ENCODE measurements at places on chromosomes 6 and 20.

GRCh38 chr20:53099856-53100255 lies 127.7 kb downstream of the TSHZ2 start:
- H3K27ac ChIP-seq: no peak overlapping the region
- H3K4me3 ChIP-seq: no peak overlapping the region
- DNase-seq: no peak
- no peaks in the 10 kb centered on the region for H3K36me3 ChIP-seq
- H3K4me1 ChIP-seq: no peaks in the 10 kb centered on the region

DNA sequence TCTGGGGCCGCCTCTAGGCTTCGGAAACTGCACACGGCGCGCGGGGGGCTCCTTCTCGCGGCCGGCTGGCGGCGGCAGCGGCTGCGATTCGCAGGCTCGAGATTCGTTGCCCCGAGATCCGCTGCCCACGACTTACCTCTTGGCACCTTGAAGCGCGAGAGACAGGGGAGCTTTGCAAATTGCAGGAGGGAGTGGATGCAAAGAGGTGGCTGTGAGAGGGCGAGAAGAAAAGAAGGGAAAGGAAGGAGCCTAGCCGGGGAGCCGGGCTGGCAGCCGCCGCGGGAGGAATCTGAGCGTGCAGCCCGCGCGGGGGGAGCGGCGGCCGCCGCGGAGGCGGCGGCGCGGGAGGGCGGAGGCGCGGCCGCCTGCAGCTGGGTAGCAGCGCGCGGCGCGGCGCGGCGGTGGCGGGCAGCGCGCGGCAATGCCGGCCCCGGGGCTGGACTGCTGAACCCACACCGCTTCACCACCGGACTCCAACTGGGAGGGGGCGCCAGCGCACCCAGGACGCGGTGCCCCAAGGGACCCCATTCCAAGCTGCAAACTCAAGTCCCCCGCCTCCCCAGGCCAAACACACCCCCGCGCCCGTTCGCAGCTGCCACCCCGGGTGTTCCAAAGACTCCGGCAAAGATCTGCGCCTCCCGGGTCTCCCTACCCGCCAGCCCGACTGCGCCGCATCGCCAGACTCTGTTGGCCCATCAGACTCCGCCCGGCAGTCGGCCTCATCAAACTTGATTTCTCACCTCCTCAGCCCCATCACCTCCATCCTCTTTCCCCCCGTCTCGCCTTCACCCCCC lies 44.2 kb upstream of the SUPT3H start:
- peak overlapping the region; percentile 50 for H3K4me3 ChIP-seq
- DNase-seq: peak; percentile 55
- peak overlapping the region; percentile 11 for H3K27ac ChIP-seq
- peaks cover 20% of the 10 kb centered on the region for H3K27me3 ChIP-seq
- no peaks in the 10 kb centered on the region for H3K36me3 ChIP-seq

DNA sequence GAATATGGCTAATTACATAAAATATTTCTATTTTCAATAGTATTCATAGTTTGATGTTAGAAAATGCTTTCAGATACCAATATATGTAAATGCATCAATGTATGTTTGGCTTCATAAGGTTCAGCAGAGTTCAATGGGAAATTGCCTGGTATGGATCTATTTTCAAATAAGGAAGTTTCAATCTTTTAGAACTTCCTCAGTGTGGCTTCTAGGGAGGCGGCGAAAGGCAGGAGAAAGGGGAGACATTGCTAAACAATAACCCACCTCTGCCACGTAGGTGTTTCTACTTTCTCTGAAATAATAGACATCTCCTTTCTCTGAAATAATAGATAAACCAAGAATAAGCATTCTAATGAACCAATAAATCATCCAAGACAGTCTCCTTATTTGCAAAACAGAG lies 237.7 kb upstream of the RAB32 start:
- H3K27ac ChIP-seq: no peak overlapping the region
- no peaks in the 10 kb centered on the region for H3K4me1 ChIP-seq
- no peaks in the 10 kb centered on the region for H3K27me3 ChIP-seq

GRCh38 chr6:157089258-157089657 lies 234.1 kb downstream of the TMEM242 start:
- peaks cover 16% of the 10 kb centered on the region for H3K4me1 ChIP-seq
- H3K27me3 ChIP-seq: no peaks in the 10 kb centered on the region
- DNase-seq: peak; percentile 99
- no peak overlapping the region for H3K4me3 ChIP-seq
- H3K36me3 ChIP-seq: no peaks in the 10 kb centered on the region

DNA sequence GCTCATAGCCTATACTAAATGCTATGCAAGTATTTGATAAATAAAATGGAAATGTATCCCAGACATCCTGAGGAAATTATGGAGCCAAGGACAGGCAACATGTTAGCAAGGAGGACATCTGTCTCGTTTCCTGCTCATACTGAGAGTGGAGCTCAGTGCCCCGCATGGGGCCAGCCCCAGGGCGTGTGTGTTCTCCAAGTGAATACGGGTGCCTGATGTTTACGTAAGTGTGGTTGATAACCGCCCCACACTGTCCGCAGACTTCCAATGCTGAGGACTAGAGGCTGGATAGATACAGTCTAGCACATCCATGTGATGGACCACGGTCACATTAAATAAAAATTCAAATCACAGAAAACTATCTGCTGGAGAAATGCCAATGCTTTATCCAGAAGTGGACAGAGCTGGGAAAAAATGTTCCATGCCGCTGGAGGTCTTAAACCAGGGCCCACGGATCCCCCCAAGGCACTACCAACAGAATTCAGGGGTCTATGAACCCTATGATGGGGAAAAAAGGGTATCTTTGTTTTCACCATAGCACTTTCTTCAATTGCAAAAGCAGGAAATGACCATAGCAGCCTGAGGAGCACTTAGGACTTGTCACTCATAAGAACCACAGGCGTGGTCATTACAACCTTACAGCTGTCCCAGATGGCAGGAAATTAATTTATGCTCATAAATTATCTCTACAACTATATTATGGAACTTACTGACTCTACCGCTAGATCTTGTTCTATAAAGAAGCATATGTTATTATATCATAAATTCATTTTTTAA lies 24.9 kb downstream of the TGM2 start:
- no peaks in the 10 kb centered on the region for H3K36me3 ChIP-seq
- no peak overlapping the region for H3K27ac ChIP-seq
- H3K4me3 ChIP-seq: no peak overlapping the region
- peak; percentile 70 for DNase-seq
- no peaks in the 10 kb centered on the region for H3K4me1 ChIP-seq
- H3K27me3 ChIP-seq: no peaks in the 10 kb centered on the region

DNA sequence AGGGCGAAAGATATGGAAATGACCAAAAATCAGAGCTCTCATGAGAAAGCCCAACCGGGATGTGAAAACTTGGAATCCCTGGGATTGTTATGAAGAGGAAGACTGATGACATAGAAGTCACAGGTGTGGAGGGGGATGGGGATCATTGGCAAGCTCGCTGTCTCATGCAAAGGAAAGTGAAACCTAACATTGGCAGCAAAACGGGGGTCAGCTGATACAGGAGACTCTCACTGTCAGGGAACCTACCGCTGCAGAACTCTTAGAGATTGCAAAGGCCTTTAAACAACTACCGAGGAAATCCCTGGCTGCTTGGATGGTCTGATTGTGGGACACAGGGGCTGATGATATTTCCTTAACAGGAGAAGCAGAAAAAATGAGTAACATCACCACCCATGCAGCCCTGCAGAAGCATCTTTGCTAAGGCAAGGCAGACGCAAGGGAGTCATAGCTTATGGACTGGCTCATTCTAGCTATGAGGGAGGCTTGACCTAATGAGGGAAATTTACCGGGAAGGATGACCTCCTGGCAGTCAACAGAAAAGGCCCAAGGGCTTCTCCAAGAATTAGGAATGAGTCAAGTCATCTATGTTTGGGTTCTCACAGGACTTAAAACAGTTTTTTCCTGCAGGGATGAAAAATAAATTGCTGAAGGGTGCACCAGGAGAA lies 7.0 kb downstream of the MUC21 start:
- no peak overlapping the region for H3K4me3 ChIP-seq
- H3K4me1 ChIP-seq: peaks cover 6% of the 10 kb centered on the region
- H3K27ac ChIP-seq: no peak overlapping the region
- H3K36me3 ChIP-seq: no peaks in the 10 kb centered on the region
- H3K27me3 ChIP-seq: no peaks in the 10 kb centered on the region

DNA sequence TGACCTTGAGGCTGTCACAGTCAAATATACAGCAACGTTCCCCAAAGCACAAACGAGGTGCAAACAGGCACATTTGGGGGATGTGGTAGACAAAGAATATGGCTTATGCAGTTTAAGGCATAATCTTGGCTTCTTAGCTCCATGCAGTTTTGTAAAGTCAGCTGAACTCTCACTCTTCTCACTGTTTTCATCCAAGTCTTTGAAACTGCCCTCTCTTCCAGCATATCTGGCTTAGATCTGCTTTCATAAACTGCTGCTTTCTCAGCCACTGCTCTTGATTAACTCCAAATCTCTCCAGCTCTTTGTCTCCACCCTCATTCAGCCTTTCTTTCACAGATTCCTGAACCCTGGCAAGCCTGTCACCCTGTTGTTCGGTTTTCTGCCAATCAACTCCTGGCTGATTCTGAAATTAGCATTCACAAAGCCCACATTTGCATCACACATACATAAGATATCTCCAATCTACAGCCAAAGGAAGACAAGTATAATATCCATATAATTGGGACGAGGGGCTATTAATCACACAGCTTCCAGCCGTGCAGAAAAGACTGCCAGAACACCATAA lies 301.1 kb upstream of the RNF217 start:
- H3K4me1 ChIP-seq: peaks cover 4% of the 10 kb centered on the region
- H3K27ac ChIP-seq: no peak overlapping the region
- no peaks in the 10 kb centered on the region for H3K27me3 ChIP-seq
- H3K4me3 ChIP-seq: no peak overlapping the region
- peak; percentile 2 for DNase-seq

DNA sequence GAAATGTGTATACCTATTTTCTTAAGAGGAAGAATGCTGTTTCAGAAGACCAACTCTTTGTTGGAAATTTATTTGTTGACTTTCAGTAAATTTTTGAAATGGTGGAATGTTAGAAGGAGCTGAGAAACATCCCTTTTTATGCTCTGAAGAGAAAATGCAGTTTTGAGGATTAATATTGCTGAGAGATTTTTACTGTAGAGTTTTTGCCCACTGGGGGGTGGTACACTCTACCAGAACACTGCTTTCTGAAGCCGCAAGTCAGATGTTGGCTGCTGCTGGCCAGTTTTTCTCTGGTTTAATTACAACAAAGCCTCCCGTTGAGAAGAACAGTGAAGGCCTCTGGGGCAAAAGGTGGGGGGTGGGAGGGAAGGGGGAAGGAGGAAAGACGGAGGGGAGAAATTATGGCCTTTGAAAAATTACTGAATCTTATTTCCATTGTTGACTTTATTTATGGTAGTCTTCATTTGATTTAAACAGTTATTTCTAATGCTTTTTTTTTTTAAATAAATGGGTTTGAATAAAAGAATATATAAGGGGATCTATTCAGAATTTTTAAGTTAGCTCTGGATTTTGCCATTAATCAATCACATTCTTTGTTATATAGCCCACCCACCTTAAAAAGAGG lies 3.0 kb downstream of the FLRT3 start:
- H3K36me3 ChIP-seq: no peaks in the 10 kb centered on the region
- no peak overlapping the region for H3K4me3 ChIP-seq
- H3K27ac ChIP-seq: no peak overlapping the region

GRCh38 chr20:11118802-11119380 lies 445.1 kb upstream of the JAG1 start:
- no peak overlapping the region for H3K27ac ChIP-seq
- H3K4me3 ChIP-seq: no peak overlapping the region
- no peaks in the 10 kb centered on the region for H3K4me1 ChIP-seq
- no peaks in the 10 kb centered on the region for H3K36me3 ChIP-seq
- DNase-seq: no peak

DNA sequence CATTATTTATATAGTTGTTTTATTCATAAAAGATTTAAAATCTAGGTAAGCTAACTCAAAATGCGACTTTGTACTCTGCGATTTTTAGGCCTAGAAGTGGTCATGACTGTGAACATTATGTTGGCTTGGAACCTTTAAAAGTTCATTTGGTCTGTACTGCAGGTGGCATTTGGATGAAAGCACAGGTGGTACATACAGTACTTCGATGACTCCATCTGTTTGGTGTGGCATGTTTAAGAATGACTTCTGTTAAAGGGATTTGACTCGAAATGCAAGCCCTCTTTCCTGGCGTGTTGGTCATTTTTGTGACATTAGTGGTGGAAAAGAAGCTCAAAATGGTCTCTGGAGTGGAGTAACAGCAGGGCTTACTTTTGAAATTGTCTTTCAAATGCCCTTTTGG lies 118.1 kb downstream of the UST start:
- DNase-seq: no peak
- H3K27me3 ChIP-seq: no peaks in the 10 kb centered on the region
- no peaks in the 10 kb centered on the region for H3K4me1 ChIP-seq
- H3K4me3 ChIP-seq: no peak overlapping the region

- H3K36me3 ChIP-seq: no peaks in the 10 kb centered on the region
- no peaks in the 10 kb centered on the region for H3K27me3 ChIP-seq
- no peaks in the 10 kb centered on the region for H3K4me1 ChIP-seq
- H3K27ac ChIP-seq: no peak overlapping the region
- no peak for DNase-seq
- no peak overlapping the region for H3K4me3 ChIP-seq
Measured at GRCh38 chr6:52142556-52142955, 43.6 kb upstream of the IL17A start.

- no peak overlapping the region for H3K4me3 ChIP-seq
- no peak for DNase-seq
- H3K27ac ChIP-seq: no peak overlapping the region
- H3K27me3 ChIP-seq: no peaks in the 10 kb centered on the region
- no peaks in the 10 kb centered on the region for H3K4me1 ChIP-seq
- no peaks in the 10 kb centered on the region for H3K36me3 ChIP-seq
Measured at GRCh38 chr6:137904822-137905617, 38.0 kb downstream of the TNFAIP3 start.

DNA sequence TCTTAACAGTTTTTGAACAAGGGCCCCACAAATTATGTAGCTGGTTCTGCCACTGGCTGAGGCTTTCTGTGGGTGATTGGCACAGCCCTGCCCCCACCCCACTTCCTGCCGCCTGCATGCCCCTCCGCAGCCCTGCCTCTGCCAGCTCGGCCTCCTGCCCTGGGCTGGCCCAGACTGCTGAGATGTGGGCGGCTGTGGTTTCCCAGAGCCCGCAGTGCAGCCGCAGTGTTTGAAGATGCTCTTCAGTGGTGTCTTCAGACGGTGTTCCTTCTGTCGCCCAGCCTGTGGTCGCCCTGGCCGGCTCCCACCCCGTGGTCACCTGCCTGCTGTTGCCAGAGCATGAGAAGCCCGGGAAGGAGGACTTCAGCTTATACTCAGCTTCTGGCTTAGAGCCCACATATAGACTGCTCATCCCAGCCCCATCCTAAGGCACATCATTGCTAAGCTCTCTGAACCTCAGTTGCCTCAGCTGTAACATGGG lies 154.3 kb downstream of the VEGFA start:
- no peak overlapping the region for H3K4me3 ChIP-seq
- H3K36me3 ChIP-seq: no peaks in the 10 kb centered on the region
- no peak overlapping the region for H3K27ac ChIP-seq

GRCh38 chr20:4972506-4973251 lies 28.6 kb downstream of the SLC23A2 start:
- H3K27me3 ChIP-seq: no peaks in the 10 kb centered on the region
- no peaks in the 10 kb centered on the region for H3K36me3 ChIP-seq
- no peak for DNase-seq
- no peak overlapping the region for H3K27ac ChIP-seq
- no peaks in the 10 kb centered on the region for H3K4me1 ChIP-seq

- peaks cover 1% of the 10 kb centered on the region for H3K4me1 ChIP-seq
- H3K27ac ChIP-seq: no peak overlapping the region
Measured at GRCh38 chr20:48817367-48818030, 10.3 kb downstream of the PREX1 start.

GRCh38 chr6:88114838-88115237 lies 51.3 kb downstream of the CNR1 start:
- H3K4me3 ChIP-seq: no peak overlapping the region
- no peak for DNase-seq
- no peaks in the 10 kb centered on the region for H3K4me1 ChIP-seq
- no peak overlapping the region for H3K27ac ChIP-seq
- no peaks in the 10 kb centered on the region for H3K27me3 ChIP-seq

All from mesendoderm (in vitro differentiated cells).